ENCODE measurements at places on chromosomes 7 and 10.

DNA sequence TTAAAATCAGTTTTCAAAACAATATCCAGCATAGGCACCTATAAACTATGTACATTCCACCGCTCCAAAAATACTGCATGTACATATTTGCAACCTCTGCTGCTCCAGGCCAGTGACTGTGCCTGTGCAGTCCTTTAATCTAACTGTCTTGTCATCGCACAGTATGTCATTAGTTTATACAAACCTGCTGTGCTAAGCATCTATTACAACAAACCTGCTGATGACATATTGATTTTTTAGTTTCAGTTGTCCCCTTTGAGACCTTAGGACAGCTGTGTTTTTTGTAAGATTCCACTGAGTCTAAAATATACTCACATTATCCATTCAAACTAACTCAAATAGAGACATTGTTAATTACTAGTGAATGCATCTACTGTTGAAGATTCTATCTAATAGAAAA, 33.1 kb downstream of the SEMA3C start:
- DNase-seq = no peak

GRCh38 chr10:124429576-124429975, 10.9 kb upstream of the OAT start:
- no peak for DNase-seq

DNA sequence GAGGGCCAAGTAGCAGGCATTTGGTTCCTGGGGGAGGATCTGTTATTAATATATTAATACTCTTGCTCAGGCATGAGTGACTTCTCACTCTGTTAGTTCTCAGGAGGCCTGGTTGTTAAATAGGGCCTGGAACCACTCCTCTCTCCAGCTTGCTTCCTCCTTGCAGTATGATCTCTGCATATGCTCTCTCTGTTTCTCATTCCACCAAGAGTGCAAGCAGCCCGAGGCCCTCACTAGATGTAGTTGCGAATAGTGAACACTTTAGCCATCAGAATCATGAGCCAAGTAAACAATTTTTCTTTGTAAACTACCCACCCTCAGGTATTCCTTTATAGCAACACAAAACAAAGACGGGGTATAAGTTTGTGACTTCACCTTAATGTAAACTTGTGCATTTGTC, 784.3 kb downstream of the DNAJB9 start:
- DNase-seq = no peak

- DNase-seq = no peak
Observed at GRCh38 chr7:158957921-158958491, 101.6 kb downstream of the DYNC2I1 start.

- DNase-seq = no peak
Observed at GRCh38 chr7:143375298-143376034, 5.7 kb upstream of the ZYX start.

GRCh38 chr10:83580373-83581012, 558.8 kb upstream of the GHITM start:
- no peak for DNase-seq

- no peak for DNase-seq
Observed at GRCh38 chr10:4568731-4569130, 257.3 kb upstream of the AKR1E2 start.

DNA sequence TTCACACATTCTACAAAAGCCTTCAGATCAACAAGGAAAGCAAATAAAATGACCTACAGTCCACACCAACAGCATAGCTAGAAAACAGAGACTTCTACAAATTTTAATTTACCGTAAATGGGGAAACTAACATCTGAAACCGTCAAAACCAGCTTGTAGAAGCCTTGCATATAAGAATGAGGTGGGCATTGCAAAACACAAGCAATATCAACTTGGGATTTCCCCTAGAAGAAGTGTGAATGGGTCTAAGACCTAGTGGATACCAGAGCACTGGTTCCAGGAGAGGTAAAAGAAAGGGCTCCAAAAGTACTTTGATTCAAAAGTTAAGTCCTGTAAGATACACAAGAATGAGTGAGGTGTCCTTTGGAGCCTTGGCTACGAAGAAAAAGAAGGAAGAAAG, 18.7 kb downstream of the RTKN2 start:
- no peak for DNase-seq

DNA sequence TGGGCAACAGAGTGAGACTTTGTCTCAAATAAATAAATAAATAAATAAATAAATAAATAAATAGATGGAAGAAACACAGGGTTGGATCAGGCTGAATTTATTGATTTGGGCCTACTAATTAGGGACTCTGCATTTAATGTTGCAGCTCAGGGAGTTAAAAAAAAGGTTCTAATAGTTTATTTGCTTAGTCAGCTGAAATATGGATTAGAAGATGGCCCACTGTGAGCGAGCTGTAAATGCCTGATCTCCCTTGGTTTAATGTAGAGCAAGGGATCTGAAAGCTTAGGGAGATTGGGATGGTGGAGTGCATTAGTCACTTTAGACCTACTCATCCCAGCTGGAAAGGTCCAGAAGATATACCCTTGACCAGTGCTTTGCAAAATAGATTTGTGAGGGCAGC, 25.1 kb upstream of the PDIA4 start:
- DNase-seq = no peak

- DNase-seq = no peak
Observed at GRCh38 chr10:133190225-133190624, 30.2 kb downstream of the KNDC1 start.

GRCh38 chr7:17355050-17355449, 56.6 kb downstream of the AHR start:
- DNase-seq = no peak

- no peak for DNase-seq
Observed at GRCh38 chr10:91575044-91575610, 57.7 kb downstream of the PPP1R3C start.

DNA sequence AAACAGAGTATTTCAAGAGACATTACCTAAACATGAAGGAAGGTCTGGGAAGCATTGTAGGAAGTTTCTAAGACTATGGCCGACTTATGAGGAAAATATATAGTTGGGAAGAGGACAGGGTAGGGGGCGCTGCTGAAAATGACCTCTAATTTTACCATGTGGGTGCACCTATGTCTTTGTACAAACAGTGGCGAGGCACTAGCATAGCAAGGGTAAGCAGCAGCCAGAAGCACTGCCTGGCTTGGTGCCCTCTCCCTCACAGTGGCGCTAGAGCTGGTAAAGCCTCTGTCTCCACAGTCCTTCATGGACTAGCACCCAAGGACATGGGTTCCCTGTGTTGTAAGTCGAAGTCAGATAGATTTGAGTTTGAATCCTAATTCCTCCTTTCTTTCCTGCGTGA, 461.2 kb downstream of the INHBA start:
- DNase-seq = no peak

DNA sequence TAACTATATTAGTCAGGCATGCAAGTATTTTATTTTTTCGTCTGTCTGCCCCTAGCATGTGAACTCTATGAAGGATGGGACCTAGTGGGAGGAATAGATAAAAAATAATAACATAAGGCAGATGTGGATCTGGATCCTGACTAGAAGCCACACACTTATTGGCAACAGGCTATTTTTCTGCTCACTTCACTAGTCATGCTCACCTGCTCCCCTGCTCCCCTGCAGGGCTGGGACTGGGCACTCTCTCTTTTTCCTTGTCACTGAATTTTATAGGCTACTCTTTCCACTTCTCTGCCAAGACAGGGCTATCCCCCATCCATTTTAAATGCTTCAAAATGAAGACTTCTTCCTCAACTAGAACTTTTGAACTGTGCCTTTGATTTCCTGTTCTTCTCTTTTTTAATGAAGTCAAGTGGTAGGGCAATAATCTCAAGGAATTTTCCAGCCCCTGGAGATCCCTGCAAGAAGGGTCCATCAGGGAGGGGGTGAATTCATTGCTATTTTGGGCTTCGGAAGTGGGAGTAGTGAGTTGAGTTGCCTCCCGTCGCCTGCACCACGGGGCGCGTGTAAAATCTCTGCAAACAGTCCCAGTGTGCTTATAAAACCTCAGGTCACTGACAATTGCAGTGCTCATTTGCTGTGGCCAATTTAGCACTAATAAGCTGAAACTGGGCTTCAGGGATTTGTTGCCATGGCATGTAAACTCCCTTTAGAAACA, 156.7 kb upstream of the NPVF start:
- DNase-seq = no peak

- no peak for DNase-seq
Observed at GRCh38 chr7:106068986-106069385, 43.1 kb downstream of the SYPL1 start.

DNA sequence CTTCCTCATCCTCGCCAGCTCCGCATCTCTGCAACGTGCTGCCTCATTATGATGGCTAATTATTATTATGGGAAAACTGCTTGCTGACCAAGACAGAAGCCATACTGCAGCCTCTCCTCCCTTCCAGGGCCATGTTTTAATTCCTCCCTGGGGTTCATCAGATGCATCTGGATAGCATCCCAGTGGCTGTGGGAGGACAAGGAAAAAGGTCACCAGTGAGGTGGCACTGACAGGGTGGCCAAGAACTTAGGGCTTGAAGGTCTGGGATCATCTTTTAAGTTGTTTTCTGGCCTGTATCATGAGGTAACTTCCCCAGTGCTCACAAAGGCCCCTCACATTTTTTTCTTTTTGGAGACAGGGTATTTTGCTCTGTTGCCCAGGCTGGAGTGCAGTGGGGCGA, 39.6 kb downstream of the KCNH2 start:
- no peak for DNase-seq

DNA sequence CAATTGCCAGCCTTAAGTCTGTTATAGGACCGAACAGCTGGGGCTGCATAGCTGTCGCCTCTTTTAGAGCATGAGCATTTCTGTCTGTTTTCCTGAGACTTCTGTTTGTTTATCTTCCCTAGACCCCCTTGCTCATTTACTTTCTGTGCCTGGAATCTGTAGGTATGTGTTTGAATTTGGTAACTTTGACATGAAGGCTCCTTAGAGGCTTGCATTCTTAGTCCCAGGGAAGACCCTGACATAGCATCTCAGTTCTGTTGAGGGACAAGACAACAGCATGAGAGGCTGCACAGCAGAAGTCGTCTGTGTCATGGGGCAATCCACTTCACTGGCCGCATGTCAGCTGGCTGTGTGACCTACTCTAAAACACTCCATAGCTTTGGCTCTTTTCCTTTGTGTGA, 58.7 kb downstream of the KLHDC10 start:
- no peak for DNase-seq

DNA sequence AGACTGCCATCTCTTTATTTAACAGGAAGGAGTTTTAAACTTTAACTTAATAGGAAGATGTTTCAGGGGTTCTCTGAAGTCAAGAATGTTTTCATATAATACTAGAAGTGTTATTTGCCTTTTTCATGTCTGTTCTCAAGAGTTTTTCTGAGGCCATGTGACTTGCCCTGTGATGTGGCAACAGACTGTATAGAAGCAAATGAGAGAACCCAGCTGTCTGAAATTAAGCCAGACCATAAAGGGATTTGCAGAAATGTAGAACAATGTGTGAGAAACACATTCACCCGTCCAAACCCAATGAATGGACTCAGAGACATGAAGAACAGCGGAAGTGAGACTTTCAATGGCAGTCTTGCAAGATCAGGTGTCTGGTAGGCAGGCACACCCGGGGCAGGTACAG, 23.8 kb downstream of the MAPK8 start:
- no peak for DNase-seq

- DNase-seq = no peak
Observed at GRCh38 chr10:133104068-133104962, 16.6 kb downstream of the ADGRA1 start.

DNA sequence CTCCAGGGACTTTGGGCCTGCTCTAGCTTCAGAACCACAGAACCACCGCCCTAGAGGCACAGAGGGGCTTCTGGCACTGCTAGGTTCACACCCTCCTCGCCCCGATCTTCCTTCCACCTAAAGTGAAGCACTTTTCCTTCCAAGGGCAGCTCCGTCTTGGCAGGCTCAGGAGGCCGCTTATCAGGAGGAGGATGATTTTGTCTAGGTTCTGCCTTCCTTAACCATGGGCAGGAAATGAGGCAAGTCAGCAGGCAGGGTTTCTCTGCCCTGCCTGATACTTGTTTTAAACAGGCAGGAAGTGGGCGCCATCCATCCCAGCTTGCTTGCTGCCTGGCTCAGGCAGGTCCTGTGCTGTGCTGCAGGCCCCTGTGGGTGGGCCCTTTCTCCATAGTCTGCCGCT, 8.3 kb upstream of the ATP6V0E2 start:
- DNase-seq = no peak
